ENCODE measurements at places on chromosomes 3 and 15.

DNA sequence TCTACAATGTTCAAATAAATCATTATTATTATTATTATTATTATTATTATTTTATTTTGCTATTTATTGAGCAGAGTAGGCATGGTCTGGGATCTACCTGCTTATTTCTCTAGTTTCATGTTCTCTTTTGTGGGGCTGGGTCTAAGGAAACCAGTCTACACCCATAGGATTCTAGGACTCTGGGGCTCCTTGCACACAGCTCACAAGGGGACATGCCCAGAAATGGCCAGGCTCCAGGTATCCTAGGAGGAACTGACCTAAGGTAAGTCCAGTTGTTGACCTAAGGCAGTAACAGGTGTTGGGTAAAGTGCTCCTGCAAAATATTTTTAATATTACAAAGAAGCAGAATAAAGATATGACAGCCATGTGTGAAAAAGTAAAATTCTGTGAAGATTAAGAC, 149.6 kb upstream of the TBL1XR1 start:
- no peak for DNase-seq

DNA sequence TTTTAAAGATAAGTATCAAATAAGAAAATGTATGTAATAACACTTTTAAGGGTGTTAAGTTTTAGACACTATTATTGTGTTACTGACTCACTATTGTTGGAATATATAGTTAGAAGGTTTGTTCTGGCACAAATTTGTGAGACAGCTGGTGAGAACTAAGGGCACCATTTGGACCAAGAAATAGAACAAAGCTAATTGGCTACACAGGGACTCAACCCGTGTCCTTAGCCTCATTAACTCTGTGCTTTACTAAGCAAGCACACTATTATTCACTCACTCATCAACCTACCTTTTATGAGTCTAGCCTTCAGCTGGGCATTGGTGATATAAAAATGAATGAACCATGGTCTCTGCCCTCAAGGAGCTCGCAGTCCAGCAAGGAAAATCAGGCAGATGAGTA, 4.1 kb upstream of the UNC13C start:
- no peak for DNase-seq

DNA sequence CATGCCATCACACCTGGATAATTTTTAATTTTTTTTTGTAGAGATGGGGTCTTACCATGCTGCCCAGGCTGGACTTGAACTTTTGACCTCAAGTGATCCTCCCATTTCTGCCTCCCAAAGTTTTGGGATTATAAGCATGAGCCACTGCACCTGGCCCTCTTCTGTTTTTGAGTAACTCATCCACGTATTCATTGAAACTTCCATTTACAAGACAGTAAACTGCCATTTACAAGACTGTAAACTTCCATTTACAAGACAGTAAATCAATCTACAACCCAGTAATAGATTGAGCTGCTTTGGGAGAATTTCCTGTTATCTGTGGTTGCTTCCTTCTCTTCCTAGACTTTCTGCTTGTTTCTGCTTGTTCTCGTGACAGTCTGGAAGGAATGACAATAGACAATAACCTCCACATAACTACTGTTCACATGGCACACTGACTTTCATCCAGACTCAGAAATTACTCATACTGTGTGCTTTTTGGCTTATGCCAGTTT, 114.7 kb upstream of the CCNL1 start:
- DNase-seq, result no peak

DNA sequence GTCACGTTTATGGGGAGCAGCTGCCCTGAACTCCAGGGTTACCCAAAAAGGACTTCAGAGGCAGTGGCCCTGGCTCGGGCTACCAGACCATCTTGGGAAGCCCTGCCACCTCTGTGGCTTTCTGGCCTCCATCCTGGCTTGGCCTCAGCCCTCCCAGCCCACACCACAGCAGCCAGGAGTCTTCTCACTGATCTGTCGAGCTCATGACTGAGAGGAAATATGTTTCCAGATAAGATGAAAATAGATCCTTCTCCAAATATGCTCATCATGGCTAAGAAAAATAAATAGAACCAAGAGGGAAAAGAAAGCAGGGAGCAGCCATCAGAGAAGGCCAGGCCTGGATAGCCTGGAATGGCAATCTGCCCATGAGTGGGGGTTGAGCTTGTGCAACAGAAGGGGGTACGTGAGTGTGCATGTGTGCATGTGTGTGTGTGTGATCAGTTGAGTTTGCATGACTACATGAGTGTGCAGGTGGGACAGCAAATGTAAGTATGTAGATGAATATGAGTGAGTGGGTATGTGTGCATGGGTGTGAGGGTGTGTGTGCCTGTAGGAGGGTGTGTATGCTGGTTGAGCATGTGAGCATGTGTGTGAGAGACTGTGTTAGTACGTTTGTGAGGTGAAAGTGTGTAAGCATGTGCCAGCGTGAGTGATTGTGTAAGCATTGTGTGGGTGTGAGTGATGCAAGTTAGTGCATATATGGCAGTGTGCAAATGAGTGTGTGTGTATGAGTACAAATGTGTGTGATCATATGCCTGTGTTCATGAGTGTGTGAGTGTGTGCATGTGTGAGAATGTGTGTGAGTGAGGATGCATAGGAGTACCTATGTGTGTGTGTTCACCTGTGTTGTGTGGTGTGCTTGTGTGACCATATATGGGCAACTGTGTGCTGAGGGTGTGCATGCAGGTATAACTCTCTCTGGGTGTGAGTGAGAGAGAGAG, 9.9 kb upstream of the RFT1 start:
- DNase-seq, result no peak

DNA sequence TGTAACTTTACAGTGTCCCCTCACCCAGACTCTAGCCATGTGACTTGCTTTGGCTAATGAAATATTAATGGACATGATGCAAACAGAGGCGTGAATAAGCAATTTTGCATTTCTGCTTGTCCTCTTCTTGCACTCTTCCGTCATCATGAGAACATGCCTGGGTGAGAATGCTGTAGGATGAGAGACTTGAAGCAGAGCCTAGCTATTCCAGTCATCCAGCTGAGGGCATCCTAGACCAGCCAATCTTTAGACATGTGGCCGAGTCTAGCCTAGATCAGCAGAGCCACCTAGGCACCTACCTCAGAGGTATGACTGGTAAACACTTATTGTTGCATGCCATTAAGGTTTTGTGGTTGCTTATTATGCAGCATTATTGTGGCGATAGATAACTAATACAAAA, 450.5 kb upstream of the AZI2 start:
- no peak for DNase-seq

- DNase-seq, result no peak
Observed at GRCh38 chr3:140629357-140630137, 48.3 kb upstream of the TRIM42 start.

- DNase-seq, result no peak
Observed at GRCh38 chr15:81894061-81894460, 151.8 kb downstream of the MEX3B start.

DNA sequence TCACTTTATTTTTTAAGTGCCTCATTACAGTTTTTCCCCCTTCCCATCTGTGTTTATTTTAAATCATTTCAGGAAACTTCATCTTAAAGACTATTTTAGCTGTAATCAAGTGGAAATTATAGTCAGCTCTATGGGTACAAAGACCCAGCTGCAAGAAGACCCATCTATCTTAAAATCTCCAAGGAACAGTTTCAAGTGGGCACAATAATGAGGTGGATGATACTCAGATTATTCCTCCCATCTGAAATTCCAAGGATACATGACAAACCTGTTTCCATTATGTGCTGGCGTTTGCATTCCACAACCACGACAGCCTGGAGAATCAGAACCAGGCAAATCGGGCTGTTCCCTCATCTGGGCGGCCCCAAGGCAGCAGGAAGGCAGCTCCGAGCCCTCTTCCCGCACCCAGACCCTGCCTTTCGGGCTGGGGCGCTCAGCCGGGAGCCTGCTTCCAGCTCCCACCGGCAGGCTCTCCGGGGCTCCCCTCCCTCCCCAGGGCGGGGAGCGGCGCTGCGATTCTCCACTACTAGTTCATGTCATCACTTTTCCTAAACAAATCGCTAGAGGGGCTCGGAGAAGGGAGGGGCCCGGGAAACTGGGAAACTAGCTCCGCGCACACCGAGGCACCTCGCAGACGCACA, at the start of gene MGLL:
Gene MGLL, minus strand, starts transcription at position 475 of the 641 bp plus-strand sequence. Its CDS starts 197 bp downstream, at position 278.
- no peak for DNase-seq

DNA sequence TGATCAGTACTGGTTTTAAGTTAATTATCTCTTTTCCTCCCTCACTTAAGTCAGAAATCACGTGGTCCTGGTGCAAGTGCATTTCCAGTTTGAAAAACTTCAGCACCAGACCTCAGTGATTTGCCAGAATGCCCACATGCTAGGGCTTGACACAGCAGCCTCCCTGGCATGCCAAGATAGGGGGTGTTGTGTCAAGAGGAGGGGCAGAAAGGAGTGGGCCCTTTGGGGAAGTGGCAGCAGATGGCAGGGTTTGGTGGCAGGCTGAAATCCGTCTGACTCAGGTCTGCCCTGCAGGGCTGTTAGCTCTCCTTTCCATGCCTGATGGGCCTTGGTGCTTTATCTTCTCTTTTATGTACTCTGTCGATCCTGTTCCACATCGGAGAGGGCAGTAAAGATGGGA, 23.4 kb downstream of the PXK start:
- no peak for DNase-seq

DNA sequence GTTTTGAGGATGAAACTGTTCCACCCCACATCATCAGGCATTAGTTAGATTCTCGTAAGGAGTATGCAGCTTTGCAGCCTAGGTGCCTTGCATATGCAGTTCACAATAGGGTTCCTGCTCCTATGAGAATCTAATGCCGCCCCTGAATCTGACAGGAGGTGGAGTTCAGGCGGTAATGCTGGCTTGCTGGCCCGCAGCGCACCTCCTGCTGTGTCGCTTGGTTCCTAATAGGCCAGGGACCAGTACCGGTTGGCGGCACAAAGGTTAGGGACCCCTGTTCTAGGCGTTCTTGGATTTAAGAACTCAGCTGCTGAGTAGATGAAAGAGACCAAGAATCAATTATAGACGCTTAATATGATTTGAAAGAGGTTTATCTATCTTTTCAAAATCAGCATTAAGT, 595.4 kb downstream of the CADM2 start:
- DNase-seq, result no peak

DNA sequence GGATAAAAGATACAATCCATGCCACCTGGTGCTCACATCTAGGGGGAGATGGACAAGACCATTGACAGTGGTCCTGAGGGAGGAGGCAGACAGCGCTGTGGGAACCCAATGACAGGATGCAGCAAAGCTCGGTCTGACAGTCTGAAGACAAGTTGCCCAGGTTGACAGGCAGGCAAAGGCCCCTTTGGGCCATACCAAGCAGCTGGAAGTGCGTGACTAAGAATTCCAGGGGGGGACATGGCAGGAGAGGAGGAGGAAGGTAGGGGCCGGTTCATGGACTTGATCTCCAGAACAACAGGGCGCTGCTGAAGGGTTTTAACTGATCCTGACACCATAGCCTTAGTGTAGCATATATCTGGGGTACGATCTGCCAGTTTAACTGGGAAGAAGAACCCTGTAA, 83.4 kb downstream of the RPLP1 start:
- DNase-seq, result no peak

DNA sequence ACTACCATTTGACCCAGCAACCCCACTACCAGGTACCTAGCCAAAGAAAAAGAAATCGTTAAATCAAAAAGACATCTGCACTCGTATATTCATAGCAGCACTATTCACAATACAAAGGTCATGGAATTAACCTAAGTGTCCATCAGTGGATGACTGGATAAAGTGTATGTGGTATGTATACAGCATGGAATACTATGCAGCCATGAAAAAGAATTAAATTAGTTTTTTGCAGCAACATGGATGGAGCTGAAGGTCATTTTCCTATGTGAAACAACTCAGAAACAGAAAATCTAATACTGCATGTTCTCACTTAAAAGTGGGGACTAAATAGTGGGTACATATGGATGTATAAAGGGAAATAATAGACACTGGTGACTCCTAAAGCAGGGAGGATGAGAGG, 175.2 kb downstream of the ZIC4 start:
- no peak for DNase-seq

- no peak for DNase-seq
Observed at GRCh38 chr3:105688821-105689220, 180.0 kb downstream of the CBLB start.

- no peak for DNase-seq
Observed at GRCh38 chr15:101108791-101109190, 143.1 kb downstream of the CHSY1 start.

DNA sequence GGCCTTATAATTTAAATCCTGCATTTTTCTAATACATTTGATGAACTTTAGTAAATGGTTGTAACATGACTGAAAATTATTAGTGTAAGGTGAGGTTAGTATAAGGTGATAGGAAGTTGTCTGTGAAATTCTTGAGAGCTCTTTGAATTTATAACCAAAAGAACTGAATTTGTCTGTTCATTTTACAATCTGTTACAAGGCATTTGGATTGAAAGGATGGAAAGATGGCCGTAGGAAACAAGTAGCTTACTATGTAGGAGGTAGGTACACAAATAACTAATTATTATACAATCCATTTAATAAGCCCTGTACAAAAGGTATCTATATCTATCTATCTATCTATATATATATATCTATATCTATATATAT, 6.6 kb downstream of the DIPK2A start:
- DNase-seq, result no peak

GRCh38 chr3:1380926-1381646, 288.3 kb downstream of the CNTN6 start:
- DNase-seq, result no peak

DNA sequence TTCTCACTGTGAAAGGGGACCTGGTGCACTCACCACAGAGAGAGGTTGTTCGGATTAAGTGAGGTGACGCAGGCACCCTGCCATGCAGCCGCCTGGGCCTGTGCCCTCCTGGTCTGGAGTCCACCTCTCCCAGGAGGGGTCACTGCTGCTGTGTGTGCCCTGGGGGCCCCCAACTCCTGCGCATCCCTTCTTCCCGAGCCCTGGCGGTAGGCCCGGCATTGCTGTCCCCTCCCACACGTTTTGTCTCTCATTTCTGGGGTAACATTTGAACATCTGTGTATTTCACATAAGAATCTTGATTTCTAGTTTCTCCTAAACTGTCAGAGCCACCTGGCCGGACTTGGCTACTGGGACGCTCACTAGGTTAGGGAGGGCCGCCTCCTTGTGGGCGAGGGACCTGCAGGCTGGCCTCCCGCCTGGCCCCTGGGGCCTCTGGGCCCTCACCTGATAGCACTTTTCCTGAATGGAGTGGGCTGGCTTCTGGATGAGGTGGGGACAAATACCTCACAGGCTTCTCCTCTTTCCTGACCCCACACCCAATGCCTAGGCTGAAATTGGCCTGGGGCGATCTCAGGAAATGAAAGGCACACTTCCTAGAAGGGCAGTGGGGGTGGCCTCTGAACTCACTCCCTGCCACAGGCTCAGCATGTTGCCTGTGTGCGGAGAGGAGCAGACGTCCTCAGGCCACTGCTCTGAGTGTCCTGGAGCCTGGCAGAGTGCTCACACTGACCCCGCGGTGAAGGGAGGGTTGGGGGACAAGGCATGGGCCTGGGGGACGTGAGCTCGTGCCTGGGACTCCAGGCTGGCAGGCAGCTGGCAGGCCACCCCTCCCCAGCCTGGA, 104.2 kb upstream of the PRR23E start:
- no peak for DNase-seq

- DNase-seq, result no peak
Observed at GRCh38 chr15:63274427-63274826, 3.0 kb upstream of the APH1B start.

GRCh38 chr3:66177026-66177425, 43.8 kb upstream of the SLC25A26 start:
- no peak for DNase-seq
